ENCODE measurements at places on chromosomes 5 and 9.

DNA sequence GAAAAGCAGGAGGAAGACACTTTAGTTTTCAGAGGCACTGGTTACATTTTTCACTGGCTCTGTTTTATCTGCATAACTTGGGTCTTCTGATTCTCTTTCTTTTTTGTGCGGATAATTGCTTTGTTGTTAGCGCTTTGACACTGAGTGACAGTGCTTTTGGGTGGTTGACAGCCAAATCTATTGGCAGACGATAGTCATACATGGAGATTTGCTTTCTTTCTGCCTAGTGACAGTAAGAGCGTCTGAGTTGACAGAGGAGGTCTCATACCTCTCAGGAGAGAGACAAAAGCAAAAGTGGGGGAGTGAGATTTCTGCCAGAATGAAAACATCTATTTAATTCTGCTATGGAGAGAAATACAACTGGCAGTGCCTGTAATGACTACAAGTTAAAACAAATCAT, 2278.0 kb upstream of the WWC1 start:
- no peak for DNase-seq

DNA sequence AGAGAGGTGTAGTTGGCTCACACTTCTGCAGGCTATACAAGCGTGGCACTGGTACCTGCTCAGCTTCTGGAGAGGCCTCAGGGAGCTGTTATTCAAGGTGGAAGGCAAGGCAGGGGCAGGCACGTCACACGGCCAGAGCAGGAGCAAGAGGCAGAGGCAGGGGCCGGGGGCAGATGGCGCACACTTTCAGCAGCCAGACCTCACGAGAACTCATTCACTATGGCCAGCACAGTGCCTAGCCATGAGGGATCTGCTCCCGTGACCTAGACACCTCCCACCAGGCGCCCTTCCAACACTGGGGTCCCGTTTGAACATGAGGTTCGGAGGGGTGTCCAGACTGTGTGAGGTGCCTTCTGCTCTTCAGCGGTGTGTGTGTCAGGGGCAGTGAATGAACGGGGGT, 71.0 kb upstream of the FCN1 start:
- no peak for DNase-seq

DNA sequence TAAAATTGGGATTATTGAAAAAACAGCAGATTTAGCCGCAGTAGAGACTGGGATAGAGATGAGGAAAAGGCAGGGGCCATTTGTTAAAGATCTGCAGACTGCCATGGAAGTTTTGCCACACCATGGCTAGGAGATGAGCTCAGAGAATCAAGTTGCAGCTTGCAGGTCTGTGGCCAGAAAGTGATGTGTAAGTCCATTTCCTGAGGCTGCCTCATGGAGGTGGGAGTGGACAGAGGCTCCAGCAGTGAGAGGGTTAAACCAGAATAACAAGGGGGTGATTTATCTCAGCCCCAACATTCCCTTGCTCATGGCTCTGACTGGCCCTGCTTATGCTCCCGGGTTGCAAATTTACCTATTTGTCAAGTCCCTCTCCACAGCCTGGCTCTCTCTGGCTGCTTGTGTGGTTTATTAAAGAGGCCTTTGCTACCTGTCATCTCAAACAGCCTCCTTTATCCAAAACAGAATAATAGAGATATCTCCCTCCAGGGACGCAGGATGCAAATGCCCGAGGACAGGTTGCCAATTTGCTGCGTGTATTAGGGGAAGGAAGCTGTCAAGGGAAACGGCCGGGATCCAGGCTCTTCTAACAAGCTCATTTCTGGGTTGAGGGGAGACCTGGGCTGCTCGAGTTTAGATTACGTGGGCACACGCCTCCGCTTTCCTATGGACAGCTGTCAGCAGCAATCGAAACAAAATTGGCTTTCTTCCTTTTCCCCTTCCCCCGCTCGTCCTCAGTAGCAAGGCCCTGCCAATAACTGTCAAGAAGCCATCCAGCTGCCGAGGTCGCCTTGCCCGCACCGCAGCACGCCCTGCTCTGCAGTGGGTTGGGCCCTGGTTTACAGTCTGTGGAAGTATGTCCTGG, 72.8 kb upstream of the PITX1 start:
- no peak for DNase-seq

GRCh38 chr5:62007457-62007856, 298.5 kb upstream of the KIF2A start:
- no peak for DNase-seq

- DNase-seq, result no peak
These were observed 56.2 kb downstream of the CD180 start for GRCh38 chr5:67140413-67140812.

GRCh38 chr5:170537451-170538095, 33.8 kb downstream of the KCNIP1 start:
- no peak for DNase-seq

DNA sequence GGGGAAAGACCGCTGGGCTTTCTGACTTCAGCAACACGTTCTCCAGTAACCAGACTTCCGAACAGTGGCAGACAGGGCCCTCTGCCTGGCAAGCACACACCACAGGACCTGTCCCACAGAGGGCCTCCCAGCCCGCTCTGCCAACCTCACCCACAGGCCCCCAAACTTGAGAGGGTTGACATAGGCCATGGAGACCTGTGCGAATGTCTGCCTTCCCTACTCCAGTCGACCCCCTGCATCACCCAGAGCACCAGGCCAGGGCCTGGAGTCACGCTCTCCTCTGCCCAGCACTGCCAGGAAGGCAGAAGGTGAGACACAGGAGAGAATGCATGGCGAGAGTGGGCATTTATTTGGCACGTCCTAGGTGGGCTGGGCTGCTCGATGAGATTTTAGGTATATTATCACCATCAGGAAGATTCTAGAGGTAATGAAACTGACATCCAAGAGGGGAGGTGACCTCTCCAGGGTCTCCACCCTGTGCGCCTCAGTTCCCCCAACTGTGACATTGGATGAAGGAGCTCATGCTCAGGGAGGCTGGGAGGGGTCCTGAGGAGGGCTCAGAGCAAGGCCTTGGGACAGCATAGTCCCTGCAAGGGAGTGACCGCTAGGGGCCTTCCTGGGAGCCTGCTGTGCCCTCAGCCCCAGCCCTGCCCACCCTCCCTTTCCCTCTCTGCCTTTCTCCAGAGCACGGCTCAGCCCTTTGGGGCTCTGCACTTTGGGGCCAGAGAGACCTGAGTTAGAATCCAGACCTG, 54.9 kb downstream of the DUSP1 start:
- no peak for DNase-seq

DNA sequence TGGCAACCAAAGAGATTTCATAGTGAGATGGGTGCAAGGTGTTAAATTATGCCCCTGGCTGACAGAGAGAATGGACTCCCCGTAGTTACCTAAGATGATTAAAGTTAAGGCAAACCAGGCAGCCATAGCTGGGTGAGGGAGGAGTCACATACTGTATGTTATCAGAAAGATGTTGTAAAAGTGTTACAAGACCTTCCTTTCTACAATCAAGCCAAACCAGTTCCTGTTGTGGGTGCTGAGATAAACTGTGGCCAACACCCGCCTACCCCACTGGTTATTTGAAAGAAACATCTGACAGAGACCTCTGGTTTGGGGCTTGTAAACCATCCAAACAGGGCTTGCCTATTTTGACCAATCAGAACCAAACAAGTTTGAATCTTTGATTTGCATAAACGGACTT, 684.7 kb upstream of the NUDT12 start:
- DNase-seq, result no peak

GRCh38 chr9:34154057-34154456, 24.8 kb upstream of the UBAP1 start:
- DNase-seq, result no peak

DNA sequence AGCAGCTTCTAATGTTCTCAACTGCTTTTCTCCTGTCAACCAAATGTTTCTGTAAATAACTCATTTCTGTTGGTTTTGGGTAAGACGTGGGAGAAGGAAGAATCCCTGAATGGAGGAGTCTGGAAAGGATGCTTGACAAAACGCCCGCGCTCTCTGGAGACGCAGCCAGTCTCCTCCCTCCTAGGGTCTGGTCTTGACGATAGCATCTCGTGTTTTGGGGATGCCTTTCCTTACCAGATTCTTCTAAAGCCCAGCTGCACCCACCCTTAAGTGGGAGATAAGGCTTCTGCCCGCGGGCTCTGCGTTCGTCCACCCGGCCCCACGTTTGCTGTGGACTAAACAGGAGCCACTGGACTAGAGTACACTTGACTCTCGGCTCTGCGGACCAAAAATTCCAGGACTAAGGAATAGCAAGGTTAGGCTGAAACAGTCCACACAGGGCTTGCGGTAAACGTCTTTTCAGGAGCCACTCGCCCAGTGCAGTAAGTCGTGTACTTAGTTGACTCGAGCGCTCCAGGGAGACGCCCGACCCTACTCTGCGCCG, 491 bp upstream of the CTSL start:
- no peak for DNase-seq

GRCh38 chr5:131987251-131987650, 24.2 kb downstream of the ACSL6 start:
- no peak for DNase-seq

DNA sequence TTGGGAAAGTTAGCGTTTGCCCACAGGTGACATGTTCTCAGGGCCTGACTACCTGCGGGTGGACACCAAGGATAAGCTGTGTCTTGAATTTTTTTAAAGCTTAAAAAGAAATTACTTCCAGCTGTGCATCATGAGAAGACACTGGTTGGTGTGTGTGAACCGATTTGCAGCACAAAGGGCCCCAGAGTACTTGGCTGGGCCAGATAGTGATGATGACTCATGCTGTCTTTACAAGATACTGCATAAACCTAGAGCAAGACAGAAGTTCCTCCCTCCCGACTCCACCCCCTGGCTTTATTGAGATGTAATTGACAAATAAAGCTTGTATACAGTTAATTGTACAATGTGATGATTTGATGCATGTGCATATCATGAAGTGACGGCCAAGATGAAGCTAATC, 212.8 kb downstream of the NXNL2 start:
- peak; percentile 36 for DNase-seq

- no peak for DNase-seq
These were observed 1.6 kb downstream of the C9orf152 start for GRCh38 chr9:110206389-110206788.

- DNase-seq, result no peak
These were observed 217.5 kb upstream of the NMUR2 start for GRCh38 chr5:152622628-152623027.

- no peak for DNase-seq
These were observed 34.1 kb upstream of the EFNA5 start for GRCh38 chr5:107704681-107705401.

- peak; percentile 77 for DNase-seq
These were observed 18.7 kb upstream of the RNF130 start for GRCh38 chr5:180090098-180090768.

DNA sequence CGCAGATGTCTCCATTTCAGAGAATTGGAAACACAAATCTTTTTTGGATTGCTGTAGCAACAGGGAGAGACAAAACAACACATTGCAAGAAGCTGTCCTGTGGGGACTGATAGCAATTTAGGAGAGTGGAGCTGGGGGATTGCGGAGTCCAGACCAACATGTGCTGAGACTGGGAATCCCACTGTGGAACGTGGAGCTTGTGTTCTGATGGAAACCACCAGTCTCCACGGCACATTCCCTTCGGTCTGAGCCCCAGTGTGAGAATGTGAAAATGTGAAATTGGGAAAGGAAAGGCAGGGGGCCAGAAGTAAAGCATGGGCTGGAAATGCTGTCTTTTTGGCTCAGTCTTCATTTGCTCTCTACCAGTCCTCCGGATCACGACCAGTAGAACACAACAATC, 348.8 kb upstream of the TNC start:
- no peak for DNase-seq

All from endothelial cell of umbilical vein (primary cell).